Amniotic stem cell (primary cell): ENCODE measurements at places on chromosomes 11 and 22.

DNA sequence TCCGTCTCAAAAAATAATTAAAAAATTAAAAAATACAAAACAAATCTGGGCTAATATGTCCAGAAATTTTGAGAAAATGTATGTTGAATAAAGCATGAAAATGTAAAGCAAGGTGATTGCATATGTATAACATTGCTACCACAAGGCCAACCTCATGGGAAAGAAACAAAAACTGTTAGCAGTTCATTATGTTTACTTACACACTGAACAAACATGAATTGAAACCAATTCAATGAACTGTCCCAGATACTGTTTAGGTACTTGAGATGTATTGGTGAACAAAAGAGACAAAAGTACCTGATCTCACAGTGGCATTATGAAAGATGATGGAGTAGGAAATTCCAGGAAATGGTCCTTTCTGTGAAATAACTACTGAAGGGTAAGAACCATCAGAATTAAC, 43.8 kb upstream of the IGLL5 start:
- no peak for DNase-seq

- no peak for DNase-seq
Observed at GRCh38 chr11:94018721-94019120, 2.4 kb upstream of the HEPHL1 start.

DNA sequence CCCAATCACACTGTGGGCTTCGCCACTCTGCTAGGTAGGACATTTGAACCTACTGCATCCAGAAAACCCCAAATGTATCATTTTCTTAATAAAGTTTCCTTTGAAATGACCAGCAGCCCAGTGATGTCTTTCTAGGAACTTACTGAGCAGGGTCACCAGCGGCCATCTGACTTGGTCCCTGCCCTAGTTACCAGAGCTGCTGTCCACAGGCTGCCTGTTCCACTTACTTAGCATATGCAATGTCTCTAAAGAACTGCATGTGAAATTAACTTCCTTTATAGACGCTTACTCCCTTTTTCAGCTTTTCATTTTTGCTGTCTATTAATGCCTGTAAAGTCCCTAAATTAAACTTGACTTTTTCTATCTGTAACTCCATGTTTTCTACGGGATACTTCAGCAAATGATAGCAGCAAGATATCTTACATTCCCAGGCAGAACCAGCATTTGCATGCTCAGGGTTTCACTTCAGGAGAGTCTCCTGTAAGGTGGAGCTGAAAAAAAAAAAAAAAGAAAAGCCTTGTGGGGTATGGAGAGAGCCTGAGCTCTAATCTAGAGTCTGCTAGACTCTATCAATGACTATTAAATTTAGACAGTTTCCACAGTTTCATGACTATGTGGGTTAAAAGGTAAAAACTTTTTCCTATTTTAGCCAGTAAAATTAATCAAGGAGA, 125.0 kb downstream of the FAT3 start:
- DNase-seq: no peak

DNA sequence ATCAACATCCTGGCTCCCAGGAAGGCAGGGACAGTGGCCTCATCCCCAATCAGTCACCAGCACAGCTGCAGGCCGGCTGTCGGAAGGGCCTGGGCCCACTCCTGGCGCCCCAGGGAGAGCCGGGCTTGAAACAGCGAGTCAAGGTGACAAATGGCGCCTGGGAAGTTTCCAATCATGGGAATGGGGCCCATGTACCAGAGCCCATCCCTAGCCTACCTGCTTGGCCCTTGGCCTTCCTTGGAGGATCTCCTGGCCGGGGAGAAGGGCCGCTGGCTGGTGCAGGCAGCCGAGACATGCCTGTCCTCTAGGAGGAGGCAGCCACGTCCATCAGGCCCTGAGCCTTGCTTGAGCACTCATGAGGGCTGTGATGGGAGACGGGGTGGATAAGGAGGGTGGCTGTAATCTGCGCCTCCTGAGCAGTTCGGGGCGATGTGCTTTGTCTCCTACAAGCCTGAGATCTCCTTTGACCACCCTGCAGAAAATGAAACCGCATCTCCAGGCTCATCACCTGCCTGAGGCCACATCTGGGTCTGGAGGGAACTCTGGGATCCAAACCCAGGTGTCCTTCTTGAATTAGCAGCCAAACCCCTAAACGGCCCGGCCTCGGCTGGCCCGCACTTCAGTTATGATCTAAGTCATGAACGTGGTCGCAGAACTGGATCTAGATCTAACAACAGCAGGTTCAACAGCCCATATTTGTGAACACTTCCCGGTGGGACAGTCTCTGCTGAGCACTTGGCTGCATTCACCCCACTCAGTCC, 862.0 kb downstream of the TBC1D22A start:
- DNase-seq: no peak

DNA sequence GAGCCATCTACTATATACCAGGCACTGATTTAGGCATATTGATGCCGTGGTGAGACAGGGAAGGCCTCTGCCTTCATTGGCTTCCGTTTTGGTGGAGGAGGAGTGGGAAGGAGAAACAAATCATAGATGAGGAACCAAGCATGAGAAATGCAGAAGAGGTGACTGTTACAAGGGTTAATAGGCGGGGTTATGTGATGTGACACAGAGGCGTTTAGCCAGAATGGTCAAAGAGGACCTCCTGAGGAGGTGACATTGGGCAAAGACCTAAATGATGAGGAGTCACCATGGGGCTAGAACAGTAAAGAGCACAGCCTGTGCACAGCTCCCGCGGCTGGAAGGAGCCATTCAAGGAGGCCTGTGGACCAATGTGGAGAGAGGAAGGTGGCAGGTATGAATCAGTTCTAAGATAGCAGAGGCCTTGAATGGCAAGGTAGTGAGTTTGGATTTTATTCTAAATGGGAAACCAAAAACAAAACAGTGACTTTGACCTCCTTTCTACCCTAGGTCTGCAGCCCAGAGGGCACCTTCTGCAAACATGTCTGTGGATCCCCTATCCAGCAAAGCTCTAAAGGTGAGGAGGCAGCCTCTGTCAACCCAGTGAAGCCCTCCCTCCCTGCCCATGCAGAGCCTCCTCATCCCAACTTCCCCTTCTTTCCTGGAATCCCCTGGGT, 11.7 kb downstream of the MAFF start:
- no peak for DNase-seq

DNA sequence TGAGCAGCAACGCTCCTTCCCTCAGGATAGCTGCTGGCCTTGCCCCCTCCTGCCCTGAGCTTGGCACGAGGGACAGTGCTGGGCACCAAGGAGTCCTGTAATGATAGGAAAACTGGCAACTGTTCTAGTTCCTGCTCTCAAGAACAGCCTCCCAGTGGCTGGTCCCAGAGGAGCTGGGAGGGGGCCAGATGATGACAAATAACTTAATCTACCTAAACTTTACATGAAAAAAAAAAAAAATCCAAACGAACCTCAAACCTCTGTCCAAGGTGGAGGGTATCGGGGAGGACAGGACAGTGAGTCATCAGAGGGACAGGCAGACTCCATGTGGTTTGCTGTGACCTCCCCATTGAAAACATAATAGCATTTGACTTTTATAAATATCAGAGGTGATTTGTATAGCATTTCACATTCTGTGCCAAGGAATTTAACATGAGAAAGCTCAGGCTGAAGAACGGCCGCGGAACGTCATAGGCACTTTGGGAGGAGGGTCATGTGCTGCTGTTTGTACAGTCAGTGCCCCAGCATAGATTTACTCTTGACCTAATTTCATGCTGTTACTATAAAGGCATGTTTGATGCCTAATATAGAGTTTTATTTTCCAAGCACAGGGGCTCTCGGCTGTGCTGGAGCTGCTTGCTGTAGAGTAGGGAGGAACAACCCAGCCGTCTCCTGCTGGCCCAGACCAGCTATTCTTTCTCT, 98.2 kb upstream of the NNMT start:
- no peak for DNase-seq

GRCh38 chr11:125585487-125585886, 7.2 kb upstream of the STT3A start:
- no peak for DNase-seq
